HFF-Myc (cell line): ENCODE measurements at places on chromosomes 13 and 19.

GRCh38 chr19:44856421-44857083, 10.5 kb downstream of the NECTIN2 start:
- no peak for DNase-seq

DNA sequence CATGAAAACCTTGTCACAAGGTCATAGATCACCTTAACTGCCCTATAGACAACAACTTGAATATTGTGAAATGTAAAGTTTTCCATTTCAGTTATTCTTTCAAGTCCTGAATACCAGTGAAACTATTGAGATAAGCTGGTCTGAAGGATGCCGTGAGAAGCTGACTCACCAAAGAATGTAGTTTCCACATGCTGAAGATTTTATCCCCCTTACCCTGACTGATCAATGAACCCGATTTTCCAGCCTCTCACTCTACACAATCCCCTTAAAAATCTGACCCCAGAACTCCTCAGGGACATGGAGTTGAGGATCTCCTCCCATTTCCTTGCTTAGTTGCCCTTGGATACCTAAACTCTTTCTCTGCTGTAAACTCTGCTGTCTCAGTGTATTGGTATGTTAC, 67.5 kb downstream of the POSTN start:
- DNase-seq, result no peak

DNA sequence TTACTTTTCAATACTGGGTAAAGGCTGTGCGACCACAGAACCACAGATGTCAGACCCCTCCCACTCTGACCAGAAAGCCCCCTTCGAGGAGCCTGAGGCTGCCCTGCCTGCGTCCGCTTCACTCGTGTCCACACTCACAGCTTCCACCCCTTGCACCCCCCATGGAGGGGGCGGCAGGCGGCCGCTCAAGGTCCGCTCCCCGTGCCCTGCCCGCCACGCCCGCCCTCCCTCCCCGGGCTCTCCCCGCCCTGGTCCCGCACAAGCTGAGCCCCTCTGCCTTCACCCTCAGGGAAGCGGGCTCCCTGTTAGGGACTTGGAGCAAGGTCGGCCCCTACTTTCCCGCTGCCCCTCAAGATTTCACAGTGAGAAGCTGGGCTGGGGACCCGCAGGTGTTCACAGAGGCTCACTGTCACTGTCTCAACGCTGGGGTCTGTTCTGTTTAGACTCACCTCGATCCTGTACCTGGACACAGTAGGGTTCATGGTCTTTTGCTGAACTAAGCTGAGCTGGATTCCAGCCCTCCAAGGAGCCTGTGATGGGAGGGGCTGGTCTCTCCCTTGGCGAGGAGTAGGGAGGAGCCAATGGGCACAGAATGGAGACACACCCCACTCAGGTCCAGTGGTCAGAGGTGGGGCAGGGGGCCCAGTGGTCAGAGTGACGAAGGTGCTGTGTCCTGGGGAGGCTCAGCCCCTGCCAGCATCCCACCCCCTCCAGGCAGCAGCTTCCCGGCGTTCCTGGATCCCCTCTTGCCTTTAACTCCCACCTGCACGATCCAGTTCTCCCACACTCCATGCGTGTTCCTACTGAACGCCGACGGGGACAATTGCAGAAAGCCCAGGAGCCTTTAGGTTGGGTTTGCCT, 69.5 kb downstream of the SPACA7 start:
- DNase-seq, result no peak

DNA sequence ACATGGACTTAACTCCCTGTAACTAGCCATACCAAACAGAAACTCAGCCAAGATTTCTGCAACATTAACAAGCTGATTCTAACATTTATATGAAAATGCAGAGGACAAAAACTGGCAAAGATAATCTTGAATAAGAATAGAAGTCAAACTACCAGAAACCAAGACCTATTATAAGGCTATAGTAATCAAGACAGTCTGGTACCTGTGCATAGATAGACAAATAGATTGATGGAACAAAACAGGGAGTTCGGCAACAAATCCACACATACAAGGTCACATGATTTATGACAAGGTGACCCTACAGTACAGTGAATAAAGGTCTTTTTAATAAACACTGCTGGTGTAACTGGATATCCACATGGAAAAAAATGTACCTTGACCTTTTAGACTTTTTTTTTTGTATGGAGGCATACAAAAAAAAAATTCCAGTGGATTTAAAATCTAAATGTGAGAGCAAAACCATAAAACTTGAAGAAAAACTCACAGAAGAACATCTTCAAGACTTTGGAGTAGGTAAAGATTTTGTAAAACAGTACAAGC, 2.9 kb upstream of the RFC3 start:
- no peak for DNase-seq

DNA sequence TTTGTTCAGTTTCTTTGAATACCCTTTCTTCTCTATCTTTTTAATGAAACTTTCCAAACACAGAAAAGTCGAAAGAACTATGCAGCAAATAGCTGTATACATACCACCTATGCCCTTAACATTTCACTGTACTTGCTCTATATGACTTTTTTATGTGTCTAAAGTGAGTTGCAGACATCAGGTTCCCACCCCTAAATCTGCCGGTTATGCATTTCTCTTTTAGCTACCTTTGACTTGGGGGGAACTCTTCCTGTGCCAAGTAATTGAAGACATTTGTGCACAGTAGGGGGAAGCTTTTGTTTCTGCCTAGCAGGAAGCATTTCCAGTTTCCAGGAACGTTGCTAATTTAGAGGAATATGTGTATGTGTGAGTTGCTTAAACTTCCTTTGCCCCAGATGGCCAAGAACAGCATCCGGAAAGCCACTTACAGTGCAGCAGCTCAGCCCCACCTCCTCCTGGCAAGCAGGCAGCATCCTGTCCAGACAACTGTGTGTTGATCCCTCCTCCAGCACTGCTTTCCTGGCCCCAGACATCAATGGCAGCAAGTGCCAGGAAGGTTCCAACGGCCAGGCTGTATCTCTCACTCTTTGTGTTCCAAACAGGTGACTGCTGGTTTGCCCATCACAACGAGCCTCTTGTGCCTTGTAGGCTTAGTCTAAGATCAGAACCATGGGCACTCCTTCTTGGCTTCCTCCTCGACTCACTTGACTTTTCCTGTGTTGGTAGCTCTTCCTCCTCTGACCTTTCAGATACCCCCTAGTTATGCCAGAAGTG, 14.7 kb upstream of the GRAMD1A start:
- peak; percentile 37 for DNase-seq

DNA sequence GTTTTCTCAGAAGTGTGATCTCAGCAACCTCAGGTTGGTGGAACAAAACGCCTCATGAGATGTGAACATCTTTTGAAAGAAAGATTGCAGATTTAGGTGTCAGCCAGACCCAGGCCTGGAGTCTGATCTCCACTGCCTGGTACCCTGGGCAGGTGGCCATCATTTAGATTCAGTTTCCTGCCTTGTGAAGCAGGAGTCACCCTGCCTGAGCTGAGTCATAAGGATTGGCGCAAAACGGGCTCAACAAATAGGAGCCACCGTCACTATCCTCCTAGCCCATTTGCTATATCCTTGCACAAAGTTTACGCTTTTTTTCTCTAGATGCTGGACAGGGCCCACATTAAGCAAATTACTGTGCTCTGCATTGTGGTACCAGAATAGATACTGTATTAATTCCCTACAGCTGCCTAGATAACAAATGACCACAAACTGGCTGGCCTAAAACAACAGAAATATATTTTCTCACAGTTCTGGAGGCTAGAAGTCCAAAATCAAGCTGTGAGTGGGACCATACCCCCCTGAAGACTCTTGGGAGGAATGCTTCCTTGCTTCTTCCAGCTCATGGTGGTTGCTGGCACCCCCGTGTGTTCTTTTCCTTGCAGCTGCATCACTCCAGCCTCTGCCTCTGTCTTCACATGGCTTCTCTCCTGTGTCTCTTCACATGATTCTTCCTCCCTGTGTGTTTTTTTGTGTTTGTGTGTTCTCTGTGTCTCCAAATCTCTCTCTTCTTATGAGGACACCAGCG, 38.2 kb downstream of the TNFSF11 start:
- no peak for DNase-seq

DNA sequence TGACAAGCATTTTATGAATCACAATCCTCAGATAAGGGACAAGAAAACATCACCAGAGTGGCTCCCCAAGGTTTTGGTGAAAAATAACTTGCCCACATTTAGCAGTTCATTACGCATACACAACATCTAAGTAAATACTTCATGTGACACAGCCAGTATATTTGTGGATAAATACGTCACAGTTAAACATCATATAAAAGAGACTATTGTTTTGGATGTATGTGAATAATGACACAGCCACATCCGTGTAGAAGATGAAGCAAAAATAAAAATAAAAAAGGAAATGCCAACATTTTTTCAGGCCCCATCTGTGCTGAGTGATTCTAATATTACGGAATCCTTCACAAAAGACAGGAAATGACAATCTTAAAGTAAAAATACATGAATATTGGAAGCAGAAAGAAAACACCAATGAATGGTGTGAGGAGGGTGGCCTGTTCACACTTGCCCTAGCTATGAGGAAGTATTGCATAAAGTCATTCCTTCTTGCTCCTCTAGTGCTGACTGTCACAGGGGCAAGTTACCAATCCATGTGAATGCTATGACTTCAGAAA, 457.1 kb downstream of the KLF12 start:
- no peak for DNase-seq

GRCh38 chr13:28719227-28720055, 671 bp upstream of the SLC46A3 start:
- DNase-seq, result no peak

DNA sequence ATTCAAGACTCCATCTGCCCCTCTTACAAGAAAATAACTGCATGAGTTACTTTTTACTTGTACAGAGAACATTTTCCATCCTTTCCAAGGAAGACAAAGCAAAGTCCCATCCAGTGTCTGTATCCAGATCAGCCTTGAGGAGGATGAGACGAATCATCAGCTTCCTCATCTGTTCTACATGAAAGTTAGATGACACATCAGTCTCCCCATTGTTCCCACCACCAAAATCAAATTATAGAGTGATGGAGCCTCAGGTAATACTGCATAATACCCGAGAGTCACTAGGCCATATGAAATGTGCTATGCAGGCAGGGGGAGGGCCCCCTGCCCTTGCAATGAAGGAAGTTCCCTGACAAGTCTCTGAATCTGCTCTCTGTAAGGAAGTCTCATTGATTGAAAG, 1244.6 kb upstream of the SLC10A2 start:
- DNase-seq, result no peak
